ENCODE measurements at places on chromosomes 2 and 18. TPM values are rescaled to one million over a fixed set of nuclear protein-coding genes. Genes with fewer than 3 reads are reported as not detected.

DNA sequence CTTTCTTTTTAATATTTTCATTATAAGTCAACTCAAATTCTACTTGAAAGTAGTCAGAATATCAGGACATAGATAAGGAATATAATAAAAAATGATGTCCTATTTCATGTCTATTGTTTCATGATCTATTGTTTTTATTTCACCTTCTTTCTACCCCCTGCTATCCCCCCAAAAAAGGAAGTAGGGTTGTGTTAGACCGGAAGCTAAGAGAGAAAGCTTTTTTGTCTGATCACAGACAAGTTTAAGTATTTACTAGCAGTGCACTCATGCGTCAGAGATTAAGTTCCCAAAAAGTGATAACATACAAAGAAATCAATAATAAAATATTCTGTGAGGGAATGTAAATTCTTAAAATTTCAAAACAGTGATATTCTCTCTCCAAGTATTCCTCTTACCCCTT, 447.1 kb upstream of the CNTNAP5 start:
- DNase-seq: no peak

GRCh38 chr2:54815148-54815539, 91.7 kb downstream of the EML6 start:
- no peak for DNase-seq

- DNase-seq: peak; percentile 94
Measured at GRCh38 chr18:50297621-50298442, 10.3 kb upstream of the CXXC1 start.

GRCh38 chr2:68861330-68861729, 9.9 kb downstream of the BMP10 start:
- DNase-seq: no peak

GRCh38 chr2:75018162-75018561, 59.7 kb downstream of the POLE4 start:
- no peak for DNase-seq

- no peak for DNase-seq
Measured at GRCh38 chr2:204012072-204012653, 75.6 kb downstream of the ICOS start.

- DNase-seq: no peak
Measured at GRCh38 chr2:28615706-28616105, 119.8 kb downstream of the PLB1 start.

DNA sequence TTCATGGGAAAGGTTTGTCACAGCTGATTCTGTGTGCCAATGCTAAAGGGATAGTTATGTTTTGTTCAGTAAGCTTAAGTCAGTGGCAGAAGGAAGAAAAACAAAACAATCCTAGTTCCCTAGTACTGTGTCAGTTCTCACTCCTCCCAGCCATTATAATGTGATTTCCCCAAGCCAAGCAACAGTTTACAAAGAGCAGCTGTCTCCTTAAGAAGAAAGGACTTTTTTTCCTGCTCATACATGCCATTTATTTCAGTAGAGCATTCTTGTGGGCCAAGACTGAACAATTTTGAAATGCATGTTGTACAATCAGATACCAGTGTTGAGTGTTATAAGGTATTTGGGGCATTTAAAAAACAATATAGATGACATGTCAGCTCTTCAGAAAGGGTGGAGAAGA, 52.1 kb downstream of the NEMP2 start:
- no peak for DNase-seq

DNA sequence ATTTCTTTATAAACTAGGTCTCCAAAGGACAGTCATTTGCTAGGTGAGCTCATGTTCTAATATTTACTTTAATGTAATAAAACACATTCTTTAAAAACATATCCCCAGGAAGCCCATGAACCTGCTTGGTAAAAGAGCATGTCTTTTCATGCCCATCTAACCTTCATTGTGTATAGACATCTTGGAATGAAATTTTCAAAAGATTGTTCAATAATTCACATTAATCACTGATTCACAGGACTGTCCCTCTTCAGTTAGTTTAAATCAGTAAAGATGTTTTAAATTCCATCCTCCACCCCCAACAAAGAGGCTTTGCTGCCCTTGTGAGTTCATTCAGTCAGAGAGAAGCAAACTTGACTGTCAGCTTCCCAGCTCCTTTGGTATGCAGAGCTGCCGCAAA, 633.4 kb upstream of the CELF4 start:
- no peak for DNase-seq

- DNase-seq: peak; percentile 60
Measured at GRCh38 chr2:20178249-20178607, 46.7 kb downstream of the SDC1 start.

GRCh38 chr2:112706170-112706664, 14.6 kb upstream of the NT5DC4 start:
- no peak for DNase-seq

DNA sequence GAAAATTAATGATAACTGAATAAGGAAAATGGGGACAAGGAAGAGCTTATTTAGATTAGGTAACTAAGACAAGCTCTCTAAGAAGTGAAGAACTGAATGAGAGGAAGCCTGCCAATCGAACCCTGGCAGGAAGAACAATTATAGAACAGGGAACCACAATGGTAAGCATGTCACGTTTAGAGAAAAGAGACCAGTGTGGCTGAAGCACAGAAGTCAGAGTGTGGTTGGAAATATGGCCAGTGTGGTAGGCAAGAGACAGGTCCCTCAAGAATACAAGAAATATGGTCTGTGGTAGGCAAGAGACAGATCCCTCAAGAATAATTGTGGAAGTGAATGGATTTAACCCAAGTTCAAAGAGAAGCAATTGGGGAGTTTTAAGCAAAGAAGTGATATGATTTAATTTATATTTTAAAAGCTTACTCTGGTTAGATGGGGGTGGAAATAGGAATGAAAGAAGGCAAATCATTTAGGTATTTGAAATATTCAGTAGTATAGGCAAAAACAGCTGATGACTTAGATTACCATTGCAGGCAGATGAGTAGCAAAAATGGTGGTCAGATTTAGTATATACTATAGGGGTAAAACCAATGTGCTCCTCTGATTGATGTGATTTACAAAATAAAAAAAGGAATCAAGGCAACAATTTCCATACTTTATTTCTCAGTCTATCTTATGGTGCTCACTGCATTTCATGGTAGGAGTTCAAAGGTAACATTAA, 38.8 kb upstream of the ERMN start:
- no peak for DNase-seq

DNA sequence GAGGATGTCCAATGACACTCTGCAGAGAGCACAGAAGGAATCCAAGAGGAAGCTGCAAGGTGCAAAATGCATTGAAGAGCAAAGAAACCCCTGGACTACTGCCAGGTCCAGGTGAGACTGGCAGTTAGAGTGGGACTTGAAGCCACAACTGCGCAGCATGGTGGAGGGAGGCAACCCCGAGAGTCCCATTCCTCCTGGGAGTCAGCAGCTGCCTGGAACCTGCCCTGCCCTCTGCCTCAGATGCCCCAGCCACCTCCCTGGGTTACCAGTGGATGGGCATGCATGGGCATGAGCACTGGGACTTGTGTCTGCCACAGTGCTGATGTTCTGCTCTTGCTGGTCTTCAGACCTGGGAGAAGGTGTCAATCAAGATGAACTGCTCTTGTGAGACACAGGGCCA, 43.2 kb downstream of the ANKMY1 start:
- DNase-seq: peak; percentile 50

DNA sequence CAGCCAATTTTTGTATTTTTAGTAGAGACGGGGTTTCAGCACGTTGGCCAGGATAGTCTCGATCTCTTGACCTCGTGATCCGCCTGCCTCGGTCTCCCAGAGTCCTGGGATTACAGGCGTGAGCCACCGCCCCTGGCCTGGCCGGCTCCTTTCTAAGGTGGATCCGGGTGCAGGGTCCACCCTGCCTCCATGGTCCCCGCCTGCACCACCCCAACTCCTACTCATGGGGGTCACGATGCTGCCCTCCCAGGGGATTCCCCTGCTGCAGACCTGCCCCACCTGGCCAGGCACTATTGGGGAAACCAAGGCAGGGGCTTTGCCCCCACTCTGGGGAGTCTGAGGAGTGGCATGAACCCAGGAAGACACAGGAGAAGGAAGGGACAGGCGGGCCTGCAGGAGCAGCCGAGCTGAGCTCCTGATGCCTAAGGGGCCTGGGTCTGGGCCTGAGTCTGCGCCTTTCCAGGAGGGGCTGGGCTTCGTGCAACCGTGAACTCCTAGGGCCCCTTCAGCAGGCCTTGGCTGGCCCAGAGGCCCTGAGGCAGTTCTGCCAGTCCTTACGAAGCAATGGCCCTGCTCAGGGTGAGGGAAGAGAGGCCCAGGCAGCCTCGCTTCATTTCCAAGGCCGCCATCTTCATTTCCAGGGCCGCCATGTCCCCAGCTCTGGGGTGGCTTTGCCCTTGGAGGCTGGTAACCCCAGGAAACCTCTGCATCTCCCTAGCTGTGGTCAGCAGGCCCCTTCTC, 67.2 kb upstream of the SMAD7 start:
- peak; percentile 72 for DNase-seq

DNA sequence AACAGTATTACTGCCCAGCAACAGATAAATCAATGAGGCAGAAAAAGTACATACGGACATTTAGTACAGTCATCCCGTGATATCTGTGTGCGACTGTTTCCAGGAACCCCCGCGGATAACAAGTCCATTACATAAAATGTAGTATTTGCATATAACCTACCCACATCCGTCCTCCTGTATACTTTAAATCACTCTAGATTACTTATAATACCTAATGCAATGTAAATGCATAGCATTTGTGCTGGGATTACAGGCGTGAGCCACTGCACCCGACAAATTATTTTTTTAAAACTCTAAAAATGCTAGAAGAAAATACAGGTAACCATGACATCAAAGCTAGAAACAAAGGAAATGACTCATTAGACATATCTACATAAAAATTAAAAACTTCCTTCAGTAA, 91.6 kb downstream of the FAM161A start:
- DNase-seq: no peak

DNA sequence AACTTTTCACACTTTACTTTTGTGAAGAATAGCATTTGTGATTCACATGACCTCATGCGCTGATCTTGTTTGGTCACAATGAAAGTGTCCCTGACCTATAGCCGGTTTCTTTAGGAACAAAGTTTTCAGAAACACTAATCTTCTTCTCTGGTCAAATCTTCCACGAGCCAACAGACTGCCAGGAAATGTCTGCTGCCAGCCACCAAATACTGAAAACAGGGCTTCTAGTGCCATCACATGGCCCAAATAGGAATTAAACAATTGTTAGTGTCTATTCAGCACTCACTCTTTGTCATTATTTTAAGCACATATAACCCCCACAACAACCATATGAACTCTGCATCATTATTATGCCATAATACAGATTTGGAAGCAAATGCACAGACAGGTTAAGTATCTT, 286.5 kb upstream of the SYT4 start:
- no peak for DNase-seq

DNA sequence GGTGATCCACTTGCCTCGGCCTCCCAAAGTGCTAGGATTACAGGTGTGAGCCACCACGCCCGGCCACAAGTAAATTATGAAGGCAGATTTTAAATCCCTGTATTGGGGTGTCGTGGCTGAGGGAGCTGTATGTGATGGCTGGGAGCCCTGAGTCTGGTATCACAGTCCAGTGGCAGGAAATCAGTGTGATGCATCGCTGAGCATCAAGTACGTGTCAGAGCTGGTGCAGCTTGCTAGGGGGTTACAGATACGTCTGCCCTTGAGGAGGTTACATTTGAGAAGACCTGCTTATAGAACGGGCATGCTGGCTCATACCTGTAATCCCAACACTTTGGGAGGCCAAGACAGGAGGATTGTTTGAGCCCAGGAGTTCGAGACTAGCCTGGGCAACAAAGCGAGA, 4.3 kb downstream of the ENOSF1 start:
- DNase-seq: peak; percentile 32

DNA sequence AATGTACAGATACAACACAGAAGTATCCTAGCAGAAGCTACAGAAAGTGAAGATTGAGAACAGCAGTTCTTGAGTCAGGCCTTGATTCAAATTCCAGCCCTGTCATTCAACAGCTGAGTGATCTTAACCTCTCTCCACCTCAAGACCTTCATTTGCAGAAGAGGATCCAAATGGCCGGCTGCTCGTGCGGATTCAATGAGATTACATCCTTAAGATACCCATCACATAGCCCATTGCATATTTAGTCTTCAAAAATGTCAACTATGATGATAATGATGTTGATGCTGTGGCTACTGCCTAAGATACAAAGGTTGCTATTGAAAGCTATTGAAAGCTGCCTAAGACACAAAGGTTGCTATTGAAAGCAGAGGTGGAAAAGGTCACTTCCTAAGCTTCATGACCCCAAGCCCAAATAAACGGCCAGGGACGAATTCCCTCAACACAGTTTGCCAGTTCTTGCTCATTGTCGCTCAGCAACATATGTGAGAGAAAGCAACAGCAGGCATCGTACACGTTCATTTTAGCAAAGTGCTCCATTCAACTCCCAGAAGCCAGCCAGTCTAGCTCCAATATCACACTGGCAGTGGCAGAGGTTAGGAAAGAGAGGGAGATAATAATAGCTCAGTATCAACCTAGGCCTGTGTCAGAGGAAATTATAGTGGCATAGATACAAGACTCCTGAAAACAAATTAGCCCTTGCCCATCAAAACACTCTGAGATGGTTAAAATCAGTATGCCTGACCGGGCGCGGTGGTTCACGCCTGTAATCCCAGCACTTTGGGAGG, 36.1 kb downstream of the MRPL35 start:
- no peak for DNase-seq

DNA sequence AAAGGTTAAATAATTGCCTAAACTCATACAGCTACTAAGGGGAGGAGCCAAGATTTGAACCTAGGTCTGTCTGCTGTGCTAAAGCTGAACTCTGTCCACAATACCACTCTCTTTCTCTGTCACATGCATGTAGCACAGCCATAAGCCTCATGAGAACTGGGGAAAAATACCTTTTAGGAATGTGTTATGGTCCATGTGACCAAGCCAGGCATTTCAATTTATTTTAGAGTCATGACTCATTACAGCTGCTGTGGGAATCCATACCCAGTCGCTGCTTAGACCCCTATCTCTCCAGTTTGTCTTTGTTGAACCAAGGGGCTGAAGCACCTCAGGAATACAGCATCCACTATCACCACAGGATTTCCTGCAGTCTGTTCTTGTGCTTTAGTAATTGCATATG, 200.0 kb upstream of the SIX3 start:
- DNase-seq: no peak

GRCh38 chr2:36339607-36340218, 15.9 kb upstream of the CRIM1 start:
- DNase-seq: no peak

GRCh38 chr2:202060218-202060617, 12.8 kb upstream of the KIAA2012 start:
- no peak for DNase-seq

- DNase-seq: no peak
Measured at GRCh38 chr2:184004289-184004947, 593.9 kb upstream of the ZNF804A start.

- DNase-seq: no peak
Measured at GRCh38 chr2:102977426-102978090, 215.7 kb downstream of the TMEM182 start.

The RPL37A gene
- 1,914 TPM for total RNA-seq

The AGXT gene
- not detected for total RNA-seq

The GALR1 gene
- under 0.01 TPM for total RNA-seq

The MC2R gene
- total RNA-seq: not detected

The HSPE1 gene
- 60.5 TPM for total RNA-seq

The IL1RN gene
- total RNA-seq: 3.0 TPM

The NCKAP1 gene
- total RNA-seq: 187 TPM

The ONECUT2 gene
- 0.05 TPM for total RNA-seq

The ALLC gene
- total RNA-seq: not detected

All from posterior vena cava (tissue), 2 donors.